Astrocyte of the cerebellum (primary cell): ENCODE measurements at places on chromosomes 11 and 22.

- DNase-seq = no peak
Measured at GRCh38 chr22:27185760-27186302, 528.4 kb downstream of the MIAT start.

DNA sequence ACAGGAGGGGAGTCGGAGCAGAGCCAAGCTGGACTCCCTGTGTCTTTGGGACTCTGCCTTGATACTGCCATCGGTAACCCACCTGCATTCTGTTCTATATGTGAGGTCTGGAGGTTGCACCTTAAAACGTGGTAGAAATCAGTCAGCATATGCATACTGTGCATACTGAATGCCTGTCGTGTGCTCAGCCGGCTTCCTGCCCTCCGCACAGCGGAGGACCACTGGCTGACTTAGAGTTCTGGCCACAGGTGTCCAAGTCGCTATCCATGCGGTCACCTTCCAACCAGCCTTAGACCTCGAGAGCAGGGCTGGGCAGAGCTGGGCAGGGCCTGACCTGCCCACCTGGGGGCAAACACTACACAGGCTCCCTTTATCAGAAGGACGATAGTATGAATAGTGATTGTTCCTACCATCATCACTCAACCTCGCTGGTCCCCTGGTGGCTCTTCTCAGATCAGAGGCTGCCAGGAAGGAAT lies 3.8 kb downstream of the TBC1D10C start:
- no peak for DNase-seq

GRCh38 chr11:120334332-120334731 lies 1.9 kb upstream of the ARHGEF12 start:
- DNase-seq = no peak

GRCh38 chr11:86509588-86509974 lies 134.9 kb downstream of the CCDC81 start:
- DNase-seq = no peak

DNA sequence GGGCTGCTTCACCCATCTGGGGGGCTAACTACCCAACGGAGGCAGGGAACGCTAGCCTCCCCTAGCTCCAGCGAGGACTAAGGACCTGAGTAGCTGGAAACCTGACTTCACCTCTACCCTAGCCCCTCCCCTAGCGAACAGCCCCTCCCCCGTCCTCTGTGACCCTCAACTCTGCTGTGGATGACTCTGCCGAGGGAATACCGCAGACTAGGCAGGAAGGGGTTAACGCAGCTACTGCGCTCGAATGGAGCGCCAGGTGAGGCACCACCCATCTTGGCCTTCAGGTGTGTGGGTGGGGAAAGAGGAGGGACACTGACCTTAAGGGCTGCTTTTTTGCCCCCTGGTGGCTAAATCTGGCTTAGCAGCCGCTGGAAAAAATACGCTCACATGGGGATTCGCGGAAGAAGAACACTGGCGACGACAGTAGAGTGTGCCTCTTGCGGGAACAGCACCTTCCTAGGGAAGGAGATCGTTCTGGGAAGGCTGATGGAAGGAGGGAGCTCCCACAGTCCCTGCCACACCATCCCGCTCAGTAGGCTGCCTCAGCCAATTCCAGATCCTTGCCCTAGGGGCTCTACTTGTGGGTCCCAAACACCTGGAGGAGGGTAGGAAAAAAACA lies 4.5 kb upstream of the BCL9L start:
- DNase-seq = no peak

DNA sequence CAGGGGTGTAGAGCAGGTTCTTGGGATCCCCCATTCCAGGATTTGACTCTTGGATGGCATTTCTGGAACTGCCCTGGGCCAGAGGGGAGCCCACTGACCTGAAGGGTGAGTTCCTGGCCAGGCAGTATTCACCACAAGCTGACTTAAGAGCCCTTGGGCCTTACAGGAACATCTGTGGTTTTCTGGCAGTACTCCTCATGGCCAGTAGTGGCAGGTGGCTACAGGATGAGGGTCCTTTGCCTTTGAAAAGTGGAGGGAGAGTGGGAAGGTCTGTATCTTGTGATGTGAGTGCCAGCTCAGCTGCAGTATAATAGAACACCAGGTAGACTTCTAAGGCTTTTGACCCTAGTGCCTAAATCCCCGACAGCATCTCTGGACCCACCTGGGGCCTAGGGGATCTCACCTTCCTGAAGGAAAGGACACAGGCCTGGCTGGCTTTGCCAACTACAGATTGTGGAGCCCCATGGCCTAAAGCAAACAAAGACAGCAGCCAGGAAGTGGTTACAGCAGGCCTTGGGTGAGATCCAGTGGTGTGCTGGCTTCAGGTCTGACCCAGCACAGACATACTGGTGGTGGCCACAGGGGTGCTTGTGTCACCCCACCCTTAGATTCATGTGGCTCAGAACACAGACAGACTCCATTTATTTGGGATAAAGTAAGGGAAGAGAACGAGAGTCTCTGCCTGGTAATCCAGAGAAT lies 9.0 kb downstream of the OR51S1 start:
- DNase-seq = no peak

GRCh38 chr22:38864361-38865191 lies 7.4 kb downstream of the CBX6 start:
- no peak for DNase-seq

DNA sequence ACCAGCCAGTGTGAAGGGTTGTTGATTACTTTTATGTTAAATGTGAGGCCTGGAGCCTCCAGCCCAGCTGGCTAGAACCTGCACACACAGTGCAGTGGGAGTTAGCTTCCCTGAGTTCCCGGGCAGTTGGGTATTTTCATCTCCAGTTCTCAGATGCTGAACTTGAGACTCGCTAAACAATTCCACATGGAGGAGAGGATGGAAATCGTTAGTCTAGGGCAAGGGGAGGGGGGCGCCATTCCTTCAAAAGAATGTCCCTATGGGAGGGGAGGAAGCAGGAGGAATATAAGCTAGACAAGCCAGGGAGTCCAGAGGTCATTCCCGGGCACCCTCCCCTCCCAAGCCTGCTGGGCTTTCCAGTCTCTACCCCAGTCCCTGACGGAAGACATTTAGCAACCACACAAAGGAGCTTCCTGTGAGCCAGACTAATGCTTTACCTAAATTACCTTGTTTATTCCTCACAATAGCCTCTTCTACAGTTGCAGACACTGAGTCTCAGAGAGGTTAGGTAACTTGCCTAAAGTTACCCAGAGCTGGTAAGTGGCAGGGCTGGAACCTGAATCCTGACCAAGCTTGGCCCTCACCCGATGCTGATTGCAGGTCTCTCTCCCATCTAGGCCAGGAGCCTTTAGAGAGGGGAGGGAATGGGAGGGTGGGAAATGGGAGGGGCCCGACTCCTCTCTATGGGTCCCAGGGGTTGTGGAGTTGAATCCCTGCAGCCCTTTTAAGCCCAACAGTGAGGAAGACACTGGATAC lies 1.9 kb upstream of the TSKU start:
- DNase-seq = no peak

- no peak for DNase-seq
Measured at GRCh38 chr22:25919452-25919851, 177.5 kb downstream of the MYO18B start.

DNA sequence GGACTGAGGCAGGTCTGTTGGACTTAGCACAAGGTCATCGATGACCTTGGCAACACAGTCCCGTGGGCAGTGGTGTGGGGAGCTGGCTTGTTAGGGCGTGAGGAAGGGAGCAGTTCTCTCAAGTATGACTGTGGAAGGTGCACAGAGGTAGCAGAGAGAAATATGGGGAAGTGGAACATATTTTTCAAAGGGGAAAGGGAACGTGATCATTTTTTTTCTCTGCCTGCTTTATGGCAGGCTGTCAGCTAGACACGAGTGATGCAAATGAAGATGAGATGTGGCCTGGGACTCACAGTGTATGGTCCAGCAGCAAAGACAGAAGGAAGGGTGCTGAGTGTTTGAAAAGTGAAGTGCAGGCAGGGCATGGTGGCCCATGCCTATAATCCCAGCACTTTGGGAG lies 30.6 kb downstream of the ADAMTS8 start:
- no peak for DNase-seq

DNA sequence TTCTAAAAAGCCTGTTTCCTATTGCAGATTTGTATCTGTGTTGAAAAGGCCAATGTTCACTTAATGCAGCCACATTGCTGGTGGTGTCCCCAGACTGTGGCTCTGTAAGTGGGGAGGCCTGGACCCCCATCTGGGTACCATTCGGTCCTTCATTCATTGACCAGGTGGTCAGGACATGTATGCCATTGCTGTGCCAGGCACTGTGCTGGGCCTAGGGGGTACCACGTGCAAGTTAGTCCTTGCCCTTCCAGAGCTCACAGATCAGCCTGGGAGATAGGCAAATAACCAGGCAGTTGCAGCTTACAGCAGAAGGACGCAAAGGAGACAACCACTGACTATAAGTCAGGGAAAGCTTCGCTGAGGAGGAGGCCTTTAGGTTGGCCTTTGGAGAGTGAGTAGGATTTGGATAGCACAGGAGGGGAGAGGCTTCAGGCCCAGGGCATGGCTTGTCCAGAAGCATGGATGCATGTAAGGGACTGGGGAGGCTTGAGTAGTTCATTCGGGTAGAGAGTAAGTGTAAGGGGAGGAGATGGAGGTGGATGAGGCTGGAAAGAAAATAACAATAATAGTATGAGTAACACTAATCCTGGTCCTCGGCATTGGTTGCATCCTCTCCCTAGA lies 5.0 kb downstream of the PRDM11 start:
- DNase-seq = no peak

DNA sequence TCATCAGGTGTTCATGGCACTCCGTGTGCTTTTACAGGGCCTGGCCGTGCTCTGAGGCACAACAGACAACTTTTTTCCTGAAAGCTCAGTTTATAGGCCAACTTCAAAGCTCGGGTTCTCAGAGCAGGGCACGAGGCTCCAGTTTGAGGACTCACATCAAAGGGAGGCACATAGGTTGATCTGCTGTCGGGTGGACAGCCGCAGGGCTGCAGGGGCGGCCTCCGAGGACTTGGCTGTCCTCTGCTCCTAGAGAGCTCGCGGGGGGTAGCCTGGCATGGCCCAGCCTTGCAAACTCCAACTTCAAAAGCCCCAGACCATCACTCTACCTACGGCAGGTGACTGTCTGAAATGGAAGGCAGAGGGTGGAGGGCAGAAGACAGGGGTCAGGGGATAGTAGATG lies 31.6 kb downstream of the C11orf58 start:
- no peak for DNase-seq

GRCh38 chr22:27409299-27409698 lies 392.3 kb downstream of the MN1 start:
- no peak for DNase-seq

DNA sequence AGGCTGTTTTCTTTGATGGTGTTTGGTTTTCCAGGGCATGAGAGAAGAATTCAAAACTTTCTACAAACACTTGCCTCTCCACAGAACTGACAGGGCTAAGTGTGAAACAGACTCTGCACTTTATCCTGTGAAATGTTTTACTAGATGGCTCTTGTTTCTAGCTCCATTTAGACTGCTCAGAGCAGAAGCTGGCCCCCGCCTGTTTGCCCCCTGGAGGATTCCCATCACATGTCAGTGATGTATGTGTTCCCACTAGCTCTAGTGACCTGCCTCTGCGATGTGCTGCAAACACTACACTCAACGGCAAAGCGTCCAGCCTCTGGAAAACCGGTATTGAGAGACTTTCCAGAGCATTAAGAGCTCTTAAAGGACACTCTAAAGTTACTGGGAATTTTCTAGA lies 41.4 kb upstream of the PCF11 start:
- DNase-seq = no peak

DNA sequence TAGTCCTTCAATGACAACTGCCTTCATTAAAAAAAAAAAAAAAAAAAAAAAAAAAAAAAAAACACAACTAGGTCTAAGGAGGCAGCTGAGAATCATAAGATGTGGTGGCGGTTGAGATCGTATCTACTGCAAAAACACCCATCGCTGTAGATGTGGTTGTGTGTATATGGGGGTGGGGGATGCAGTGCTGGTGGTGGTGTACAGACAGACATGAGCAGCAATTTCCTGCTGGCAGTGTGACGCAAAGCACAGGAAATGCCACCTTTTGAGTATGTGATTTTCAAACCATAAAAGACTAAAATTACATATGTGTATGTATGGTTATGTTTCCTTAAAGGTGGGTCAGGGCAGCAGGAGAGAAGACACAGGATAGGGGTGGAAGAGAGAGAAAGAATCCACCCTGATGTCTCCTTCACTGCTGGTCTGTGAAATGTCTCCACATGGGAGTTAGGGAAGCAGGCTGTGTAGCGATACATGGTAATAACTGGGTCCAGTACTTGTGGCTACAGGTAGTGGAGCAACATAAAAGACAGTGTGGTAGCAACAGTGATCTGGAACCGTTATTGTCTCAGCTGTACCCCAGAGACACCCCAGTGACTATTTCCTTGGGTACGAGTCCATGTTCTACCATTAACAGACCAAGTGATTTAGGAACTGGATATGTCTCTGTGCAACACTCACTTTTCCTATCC lies 57.9 kb downstream of the SYTL2 start:
- DNase-seq = no peak

GRCh38 chr11:120028181-120028896 lies 109.6 kb downstream of the TRIM29 start:
- DNase-seq = no peak

- DNase-seq = no peak
Measured at GRCh38 chr11:114026355-114026754, 33.2 kb upstream of the ZBTB16 start.
